Left cardiac atrium (tissue), 4 donors: ENCODE measurements at places on chromosomes 2 and 18.

GRCh38 chr2:205216580-205216979 lies 465.7 kb upstream of the NRP2 start:
- DNase-seq, result no peak

DNA sequence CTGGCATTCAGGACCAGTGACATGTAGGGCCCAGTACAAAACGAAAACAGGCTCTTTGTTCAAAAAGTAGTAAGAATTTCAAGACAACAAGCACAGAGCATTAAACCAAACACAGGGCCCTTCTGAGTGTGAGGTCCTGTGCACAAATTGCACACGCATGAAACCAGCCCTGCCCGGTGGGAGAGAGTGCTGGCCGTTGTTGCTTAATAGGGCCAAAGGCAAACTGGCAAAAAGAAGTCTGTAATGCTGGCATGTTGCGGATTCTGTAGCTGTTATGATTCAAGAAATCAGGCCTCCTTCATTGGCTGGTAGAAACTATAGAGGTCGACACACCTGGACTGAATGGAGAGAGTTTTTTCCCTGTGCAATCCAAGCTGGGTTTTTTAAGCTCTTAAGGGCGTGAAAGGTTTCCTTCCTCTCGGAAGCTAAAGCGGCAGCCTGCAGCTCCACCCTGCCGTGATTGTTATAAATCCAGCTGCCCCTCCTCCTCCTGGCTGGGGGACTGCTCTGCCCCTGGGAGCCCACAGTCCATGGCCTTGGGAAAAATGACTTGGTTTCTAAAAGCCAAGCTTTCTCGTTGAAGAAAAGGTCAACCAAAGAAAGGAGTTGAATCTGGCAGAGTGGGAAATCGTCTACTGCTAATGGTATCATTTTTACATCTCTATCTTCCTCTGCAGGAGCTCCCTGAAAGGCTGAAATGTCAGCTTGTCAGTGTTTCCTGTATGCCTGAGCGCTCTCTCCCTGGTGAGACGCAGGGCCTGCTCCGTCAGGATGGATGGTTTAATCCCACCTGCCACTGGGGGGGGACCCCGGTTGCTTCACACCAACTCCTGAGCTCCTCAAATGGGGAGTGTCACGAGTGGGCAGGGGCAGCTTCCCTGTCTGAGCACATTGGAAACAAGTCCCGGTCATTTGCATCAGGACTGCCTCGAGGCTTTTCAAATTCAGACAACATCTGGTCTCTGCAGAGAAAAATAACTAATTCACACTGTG lies 143.6 kb downstream of the ALPK2 start:
- DNase-seq, result no peak

- no peak for DNase-seq
Measured at GRCh38 chr2:141381946-141382345, 748.9 kb downstream of the LRP1B start.

- peak; percentile 60 for DNase-seq
Measured at GRCh38 chr18:57437766-57438671, 2.8 kb downstream of the ONECUT2 start.

DNA sequence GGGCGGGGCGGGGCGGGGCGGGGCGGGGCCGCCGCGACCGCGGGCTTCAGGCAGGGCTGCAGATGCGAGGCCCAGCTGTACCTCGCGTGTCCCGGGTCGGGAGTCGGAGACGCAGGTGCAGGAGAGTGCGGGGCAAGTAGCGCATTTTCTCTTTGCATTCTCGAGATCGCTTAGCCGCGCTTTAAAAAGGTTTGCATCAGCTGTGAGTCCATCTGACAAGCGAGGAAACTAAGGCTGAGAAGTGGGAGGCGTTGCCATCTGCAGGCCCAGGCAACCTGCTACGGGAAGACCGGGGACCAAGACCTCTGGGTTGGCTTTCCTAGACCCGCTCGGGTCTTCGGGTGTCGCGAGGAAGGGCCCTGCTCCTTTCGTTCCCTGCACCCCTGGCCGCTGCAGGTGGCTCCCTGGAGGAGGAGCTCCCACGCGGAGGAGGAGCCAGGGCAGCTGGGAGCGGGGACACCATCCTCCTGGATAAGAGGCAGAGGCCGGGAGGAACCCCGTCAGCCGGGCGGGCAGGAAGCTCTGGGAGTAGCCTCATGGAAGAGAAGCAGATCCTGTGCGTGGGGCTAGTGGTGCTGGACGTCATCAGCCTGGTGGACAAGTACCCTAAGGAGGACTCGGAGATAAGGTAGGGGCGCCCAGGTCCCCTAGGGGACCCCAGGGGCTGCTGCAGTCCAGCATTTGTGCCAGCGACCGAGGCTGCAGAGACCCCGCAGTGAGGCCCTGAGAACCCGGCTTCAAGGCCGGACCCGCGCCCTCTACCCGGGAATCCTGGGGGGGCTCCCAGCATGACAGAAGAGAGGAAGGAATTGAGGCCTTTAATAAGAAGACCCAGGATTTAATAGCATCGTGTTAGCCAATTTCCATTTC lies at the start of gene KHK:
Gene KHK (plus strand): TSS at position 49 of the 870 bp plus-strand sequence. CDS start 488 bp downstream, at position 537.
- peak; percentile 70 for DNase-seq

- DNase-seq, result no peak
Measured at GRCh38 chr18:76428396-76429261, 66.4 kb downstream of the ZNF516 start.

DNA sequence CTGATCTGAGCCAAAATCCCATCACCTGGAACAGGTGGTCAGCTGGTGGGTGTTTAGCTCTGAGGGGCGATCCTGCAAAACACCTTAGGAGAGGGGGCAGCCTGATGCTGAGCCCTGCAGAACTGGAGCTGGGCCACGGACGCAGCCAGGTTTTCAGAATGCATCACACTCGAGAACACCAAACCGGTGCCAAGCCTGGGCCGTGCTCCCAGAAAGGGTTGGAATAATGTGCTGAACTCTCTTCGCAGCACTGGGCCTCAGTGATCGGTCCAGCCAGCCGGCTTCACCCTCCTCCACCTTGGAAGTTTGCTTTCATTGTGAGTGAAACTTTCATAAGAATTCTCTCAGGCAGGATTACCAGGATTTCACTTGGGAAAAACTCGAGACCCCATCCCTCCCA lies 56.5 kb upstream of the TTC39C start:
- DNase-seq, result peak; percentile 84

DNA sequence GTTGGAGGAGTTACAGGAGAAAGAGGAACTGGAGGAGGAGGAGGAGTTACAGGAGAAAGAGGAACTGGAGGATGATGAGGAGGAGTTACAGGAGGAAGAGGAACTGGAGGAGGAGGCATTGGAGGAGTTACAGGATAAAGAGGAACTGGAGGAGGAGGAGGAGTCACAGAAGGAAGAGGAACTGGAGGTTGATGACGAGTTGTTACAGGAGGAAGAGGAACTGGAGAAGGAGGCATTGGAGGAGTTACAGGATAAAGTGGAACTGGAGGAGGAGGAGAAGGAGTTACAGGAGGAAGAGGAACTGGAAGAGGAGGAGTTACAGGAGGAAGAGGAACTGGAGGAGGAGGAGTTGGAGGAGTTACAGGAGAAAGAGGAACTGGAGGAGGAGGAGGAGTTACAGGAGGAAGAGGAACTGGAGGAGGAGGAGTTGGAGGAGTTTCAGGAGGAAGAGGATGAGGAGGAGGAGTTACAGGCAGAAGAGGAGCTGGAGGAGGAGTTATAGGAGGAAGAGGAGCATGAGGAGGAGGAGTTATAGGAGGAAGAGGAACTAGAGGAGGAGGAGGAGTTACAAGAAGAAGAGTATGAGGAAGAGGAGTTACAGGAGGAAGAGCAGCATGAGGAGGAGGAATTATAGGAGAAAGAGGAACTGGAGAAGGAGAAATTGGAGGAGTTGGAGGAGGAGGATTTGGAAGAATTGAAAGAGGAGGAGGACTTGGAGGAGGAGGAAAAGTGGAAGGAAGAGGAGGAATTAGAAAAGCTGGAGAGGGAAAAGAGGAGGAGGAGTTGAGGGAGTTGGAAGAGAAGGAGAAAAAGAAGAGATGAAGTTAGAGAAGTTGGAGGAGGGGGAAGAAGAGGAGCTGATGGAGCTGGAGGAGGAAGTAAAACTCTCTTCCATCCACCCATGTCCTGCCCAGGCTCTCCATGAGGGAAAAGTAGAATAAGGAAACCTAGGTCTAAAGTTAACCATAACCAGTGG lies 37.2 kb downstream of the CLASP1 start:
- DNase-seq, result no peak

DNA sequence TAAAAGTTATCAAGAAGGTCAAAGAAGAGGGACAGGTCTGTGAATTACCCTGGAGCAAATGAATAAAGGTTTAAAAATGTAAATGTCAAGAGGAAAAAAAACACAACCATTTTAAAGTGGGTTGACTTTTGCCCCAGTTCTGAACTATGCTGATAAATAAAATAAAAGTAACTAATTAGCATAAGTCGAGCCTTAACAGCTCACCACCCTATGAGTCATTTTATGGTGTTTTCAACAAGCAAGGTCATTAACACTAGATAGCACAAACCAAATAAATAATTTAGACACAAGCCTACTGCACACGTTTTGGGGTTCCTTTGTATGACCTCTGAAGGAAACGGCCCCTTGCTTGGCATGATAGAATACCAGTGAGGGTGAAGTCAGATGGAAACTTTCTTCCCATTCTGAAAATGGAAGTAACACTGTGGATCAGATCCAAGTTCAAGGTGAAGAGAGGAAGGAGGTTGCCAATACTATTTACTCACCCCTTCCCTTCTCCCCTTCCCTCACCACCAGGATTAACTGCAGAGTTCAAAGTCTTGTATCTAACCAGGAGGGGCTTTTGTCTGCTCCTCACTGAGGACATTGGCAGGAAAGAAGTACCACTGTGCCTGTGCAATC lies 380.0 kb upstream of the ACVR2A start:
- DNase-seq, result no peak

DNA sequence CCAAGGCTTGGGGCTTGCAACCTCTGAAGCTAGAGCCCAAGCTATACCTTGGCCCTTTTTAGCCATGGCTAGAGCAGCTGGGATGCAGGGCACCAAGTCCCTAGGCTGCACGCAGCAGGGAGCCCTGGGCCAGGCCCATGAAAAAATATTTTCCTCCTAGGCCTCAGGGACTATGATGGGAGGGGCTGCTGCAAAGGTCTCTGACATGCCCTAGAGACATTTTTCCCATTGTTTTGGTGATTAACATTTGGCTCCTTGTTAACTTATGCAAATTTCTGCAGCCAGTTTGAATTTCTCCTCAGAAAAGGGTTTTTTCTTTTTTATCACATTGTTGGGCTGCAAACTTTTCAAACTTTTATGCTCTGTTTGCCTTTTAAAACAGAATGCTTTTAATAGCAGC lies 56.9 kb upstream of the LHCGR start:
- DNase-seq, result no peak

DNA sequence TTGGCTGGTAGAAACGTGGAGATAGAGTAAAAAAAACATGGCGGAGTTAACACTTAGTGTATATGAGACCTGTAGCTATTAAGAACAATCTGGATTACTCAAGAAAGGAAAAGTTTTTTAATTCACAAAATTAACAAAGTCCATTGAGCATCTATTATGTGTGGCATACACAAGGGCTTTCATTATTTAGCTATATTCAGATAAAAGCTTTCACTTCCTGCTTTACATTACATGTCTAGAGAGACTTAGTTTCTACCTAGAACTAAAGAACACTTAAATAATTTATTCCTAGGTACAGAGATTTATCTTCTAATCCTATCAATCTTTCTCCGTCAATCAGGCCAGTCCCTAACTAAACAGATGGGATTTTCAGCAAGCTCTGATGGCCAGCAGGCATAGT lies 196.0 kb upstream of the SLC39A10 start:
- DNase-seq, result no peak
